ENCODE measurements at places on chromosomes 13 and 19.

DNA sequence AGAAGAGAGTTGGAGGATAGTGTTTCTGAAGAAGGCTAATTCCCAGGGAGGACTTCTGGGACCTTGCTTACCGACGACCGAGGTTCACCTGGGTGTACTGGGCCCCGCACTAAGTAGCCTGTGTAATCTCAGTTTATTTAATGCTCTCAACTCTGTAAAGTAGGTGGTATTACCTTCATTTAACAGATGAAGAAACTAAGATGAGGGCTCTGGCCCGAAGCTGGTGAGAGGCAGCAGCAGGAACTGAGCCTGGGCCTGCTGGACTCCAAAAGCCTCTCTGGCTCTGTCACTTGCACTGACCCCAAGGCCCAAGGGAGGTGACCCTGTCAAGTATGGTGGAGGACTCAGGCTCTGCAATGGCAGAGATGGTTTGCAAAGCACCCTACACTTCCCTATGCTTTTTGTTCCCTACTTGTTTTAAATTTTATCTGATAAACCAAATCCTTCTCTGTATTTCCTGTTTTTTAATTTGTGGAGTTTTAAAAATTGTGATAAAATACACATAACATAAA lies 50.6 kb downstream of the GGACT start:
- no peak for DNase-seq

GRCh38 chr13:67821606-67822005 lies 591.5 kb upstream of the PCDH9 start:
- DNase-seq = no peak

DNA sequence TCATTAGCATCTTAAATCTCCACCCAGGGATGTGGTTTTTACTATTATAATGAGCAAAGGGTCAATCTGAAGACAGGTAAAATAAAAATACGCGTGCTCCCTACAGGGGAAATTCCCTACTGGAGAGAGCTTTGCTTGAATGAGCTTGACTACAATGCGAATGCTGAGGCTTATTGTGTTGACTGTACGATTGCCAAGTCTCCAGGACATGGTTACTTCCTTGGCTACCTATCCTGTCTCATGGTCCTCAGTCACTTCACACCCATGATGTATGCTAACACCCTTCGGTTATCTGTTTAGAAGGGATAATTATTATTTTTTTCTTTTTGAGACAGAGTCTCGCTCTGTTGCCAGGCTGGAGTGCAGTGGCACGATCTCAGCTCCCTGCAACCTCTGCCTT lies 61.7 kb downstream of the ZNF627 start:
- no peak for DNase-seq

GRCh38 chr19:35618857-35619256 lies 6.3 kb downstream of the HAUS5 start:
- no peak for DNase-seq

DNA sequence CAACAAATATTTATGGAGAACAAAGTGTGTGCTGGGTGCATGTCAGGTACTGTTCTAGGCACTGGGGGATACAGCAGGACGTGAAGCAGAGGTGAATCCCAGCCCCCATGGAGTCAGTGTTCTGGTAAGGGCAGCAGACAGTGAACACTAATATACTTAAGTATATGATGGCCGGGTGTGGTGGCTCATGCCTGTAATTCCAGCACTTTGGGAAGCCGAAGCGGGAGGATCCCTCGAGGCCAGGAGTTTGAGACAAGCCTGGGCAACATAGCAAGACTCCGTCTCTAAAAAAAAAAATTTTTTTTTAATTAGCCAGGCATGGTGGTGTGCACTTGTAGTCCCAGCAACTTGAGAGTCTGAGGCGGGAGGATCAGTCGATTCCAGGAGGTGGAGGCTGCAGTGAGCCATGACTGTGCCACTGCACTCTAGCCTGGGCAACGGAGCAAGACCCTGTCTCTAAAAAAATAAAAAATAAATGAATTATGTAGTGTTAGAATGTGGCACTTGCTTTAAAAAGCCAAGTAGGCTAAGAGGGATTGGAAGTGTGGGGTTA lies 22.6 kb downstream of the CHST8 start:
- peak; percentile 3 for DNase-seq

- no peak for DNase-seq
Measured at GRCh38 chr13:43061496-43062280, 38.3 kb downstream of the DNAJC15 start.

DNA sequence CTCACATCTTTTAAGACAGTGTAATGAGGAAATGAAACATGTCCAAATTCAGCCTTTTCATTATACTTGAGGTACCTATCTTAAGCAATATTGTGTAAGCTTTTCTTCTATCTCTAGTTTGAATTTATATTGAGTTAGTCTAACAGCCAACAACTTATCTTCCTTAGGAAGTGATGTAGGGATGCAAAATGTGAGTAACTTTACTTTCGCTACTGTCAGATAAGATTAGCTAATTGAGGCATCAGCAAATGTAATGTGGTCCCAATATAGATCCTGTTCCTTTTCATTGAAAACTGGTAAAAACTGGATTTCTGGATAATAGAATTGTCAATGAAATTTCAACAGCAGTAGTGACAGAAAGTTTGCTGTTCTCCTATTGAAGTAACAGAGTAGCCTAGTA lies 902.2 kb downstream of the GPC5 start:
- no peak for DNase-seq

DNA sequence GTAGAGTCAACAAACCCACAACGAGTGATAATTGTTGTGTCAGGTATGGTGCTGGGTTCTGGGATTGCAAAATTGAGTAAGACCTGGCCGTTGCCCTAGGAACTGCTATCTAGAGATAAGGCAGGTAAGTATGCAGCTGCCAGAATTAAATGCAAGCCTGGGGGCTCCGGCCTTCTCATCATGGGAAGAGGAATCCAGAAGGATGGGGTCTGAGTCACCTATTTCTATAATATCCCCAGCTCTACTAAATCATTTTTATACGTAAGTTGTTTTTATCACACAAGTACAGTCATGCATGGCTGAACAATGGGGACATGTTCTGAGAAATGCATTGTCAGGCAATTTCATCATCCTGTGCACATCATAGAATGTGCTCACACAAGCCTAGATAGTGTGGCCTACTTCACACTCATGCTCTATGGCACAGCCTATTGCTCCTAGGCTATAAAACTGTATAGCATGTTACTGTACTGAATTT lies 203.0 kb downstream of the KLF5 start:
- DNase-seq = no peak

- DNase-seq = peak; percentile 62
Measured at GRCh38 chr19:30799865-30800755, 427.9 kb downstream of the ZNF536 start.

DNA sequence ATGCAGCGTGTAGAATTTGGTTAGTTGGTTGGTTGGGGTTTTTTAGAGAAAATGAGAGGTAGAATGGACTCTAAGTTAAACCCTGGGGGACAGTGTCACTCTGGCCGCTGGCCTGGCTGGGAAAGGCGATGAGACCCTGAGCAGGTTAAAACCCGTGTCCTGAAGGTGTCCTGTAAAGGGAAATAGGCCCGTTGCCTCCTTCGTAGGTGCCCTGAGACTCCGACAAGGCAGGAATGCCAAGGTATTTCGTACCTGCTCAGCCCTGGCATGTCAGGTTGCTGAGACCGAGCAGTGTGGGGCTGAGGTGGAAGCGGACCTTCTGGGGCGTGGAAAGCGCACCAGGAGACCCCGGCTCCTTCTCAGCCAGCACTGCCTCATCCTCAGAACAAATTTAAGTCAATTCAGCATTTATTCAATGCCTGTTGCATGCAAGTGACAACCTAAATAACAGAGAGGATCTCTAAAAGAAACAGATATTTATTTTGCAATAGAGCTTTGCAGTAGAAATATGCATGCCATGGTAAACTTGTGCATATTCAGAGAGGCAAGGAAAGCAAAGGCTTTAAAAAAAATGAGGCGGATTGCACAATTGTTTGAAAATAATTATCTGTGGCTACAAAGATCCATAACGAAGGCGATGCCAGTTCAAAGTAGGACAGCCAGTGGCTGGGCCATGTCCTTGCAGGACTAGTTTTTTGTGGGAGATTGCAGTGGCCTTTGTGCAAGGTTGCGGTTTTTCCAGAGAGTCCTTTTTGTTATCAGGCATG lies 1.4 kb upstream of the RAB20 start:
- DNase-seq = no peak

GRCh38 chr19:29485293-29485692 lies 40.5 kb upstream of the VSTM2B start:
- DNase-seq = peak; percentile 30

GRCh38 chr19:11064831-11065303 lies 24.4 kb upstream of the LDLR start:
- no peak for DNase-seq

DNA sequence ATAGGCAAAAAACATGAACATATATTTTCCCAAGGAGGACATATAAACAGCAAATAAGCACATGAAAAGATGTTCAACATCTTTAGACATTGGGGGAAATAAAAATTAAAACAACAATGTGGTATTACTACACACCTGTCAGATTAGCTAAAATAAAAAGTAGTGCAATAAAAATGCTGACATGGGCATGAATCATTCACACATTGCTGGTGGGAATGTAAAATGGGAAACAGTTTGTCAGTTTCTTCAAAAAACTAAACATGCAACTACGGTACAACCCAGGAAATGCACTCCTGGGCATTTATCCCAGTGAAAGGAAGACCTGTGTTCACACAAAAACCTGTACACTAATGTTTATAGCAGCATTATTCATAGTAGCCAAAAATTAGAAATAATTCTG lies 5.3 kb upstream of the SUCLA2 start:
- no peak for DNase-seq

DNA sequence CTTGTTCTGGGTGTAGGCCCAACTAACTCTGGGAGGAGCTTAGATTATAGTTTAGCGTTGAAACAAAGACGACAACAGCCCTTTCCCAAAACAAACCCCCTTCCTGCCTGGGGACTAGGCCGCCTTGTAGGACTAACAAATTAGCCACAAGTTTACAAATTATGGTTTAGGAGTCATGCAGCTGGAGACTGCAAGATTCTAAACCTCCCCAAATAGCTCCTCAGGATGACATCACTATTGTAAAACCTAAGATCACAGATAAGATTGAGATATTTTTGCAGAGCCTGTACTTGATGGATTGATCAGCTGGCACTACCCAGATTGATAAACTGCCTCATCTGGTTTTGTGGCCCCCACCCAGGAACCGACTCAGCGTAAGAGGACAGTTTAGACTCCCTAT lies 2.3 kb upstream of the SLC25A15 start:
- DNase-seq = no peak

GRCh38 chr13:99442273-99442895 lies 58.9 kb upstream of the TM9SF2 start:
- no peak for DNase-seq

DNA sequence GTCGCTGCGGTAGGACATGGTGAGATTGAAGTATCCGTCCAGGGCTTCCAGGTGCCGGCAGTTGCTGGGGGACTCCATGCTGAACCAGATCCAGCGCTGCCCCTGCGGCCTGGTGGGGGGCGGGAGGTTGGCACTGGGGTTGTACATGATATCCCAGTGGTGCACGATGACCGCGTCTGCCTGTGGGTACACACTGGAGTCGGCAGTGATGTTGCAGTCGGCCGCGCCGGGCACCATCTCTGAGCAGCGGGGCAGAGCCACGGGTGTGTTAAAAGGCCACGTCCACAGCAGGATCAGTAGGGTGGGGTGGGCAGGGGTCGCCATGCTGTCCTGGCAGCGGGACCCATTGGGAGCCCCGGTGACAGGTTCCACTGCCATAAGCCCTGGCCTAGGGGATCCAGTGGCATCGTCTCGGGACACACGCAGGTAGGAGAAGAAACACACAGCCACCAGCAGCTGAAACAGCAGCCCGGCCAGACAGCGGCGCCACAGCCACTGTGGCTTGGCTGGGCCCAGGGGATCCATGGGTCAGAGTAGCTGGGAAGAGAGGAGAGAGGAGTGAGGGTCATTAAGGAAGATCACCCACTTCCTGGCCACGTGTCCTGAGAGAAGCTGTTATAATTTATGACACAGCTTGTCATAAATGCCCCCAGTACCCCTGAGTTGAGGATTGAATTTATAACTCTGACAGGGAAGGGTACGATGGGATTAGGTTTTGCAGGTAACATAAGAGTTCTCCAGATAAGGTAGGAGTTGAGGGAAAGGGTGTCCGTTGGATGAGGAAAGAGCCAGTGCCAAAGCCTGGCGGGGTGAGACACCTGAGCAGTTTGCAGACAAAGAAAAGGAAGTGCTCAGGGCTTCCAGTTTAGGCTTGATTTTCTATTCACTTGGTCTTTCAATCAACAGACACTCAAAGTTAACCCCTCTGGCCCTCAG lies 2.9 kb downstream of the FUT5 start:
- no peak for DNase-seq

DNA sequence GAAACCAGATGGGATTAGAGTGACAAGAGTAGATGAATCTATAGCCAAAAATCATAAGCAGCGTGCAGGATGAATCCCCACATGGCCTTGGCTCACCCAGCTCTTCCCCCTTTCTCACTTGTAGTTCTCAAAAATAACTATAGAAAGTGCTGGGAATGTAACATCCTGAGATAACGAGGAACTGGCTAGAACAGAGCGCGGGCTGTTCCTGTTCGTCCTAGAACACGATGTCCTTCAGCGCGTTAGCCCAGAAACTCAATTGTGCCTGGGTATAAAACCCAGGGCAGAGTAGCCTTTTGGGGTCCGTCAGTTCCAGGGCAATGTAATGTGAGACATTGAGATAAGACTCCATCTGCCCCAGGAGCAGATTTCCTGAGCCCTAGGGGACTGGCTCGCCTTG lies 326.2 kb downstream of the TSHZ3 start:
- DNase-seq = no peak

GRCh38 chr13:79846386-79846785 lies 365.4 kb downstream of the NDFIP2 start:
- no peak for DNase-seq

DNA sequence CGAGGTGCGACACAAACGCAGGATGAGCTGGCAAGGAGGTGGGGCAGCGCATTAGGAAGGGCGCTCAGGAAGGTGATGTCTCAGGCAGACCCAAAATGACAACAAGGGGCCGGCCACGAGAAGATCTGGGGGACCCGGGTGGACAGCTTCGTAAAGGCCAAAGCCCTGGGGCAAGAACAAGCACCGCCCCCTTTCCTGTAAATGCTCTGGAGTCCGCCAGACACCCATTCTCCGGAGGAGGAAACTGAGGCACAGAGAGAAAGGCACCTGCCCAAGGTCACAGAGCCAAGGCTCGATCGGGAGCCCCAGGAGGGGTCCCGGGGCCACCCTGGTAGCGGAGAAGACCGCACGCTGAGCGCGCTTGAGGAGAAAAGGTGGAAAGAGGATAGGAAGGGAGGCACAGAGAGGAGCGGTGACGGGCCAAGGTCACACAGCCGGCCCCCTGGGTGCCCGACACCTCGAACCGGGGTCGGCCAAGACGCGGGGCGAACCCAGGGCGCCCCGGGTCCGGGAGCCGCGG lies 571 bp downstream of the SAFB2 start:
- DNase-seq = peak; percentile 65
